ENCODE measurements at places on chromosomes 7 and 10.

- DNase-seq = no peak
Measured at GRCh38 chr10:92697663-92698511, 8.1 kb downstream of the HHEX start.

DNA sequence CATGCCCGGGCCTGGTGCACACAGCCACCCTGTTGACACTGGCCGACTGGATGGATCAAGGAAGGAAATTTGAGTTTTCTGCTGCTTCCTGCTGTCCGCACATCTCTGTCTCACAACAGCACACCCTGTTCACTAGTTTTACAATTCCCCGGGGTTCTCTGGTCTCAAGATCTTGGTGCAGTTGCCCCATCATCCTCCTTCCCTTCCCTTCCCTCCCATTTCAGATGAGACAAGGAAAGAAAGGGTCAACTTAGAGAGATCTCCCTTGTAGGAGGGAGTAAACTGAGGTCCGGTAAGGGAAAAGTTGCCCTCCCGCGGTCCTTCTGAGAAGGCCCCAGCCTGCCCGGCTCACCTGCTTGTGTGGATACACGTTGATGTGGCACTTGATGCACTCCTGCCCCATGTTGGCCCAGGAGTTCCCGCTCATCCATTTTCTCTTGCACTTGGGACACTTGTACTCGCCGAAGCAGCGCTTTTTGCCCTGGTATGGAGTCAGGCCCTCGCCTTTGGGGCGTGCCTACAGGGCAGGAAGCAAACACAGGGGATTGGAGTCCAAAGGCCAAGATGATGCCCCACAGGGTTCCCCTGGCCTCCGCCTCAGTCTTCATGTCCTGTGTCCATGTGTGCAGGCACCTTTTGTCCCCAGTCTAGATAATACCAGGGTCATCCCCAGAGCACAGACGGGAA, 46.8 kb downstream of the PPIF start:
- no peak for DNase-seq

DNA sequence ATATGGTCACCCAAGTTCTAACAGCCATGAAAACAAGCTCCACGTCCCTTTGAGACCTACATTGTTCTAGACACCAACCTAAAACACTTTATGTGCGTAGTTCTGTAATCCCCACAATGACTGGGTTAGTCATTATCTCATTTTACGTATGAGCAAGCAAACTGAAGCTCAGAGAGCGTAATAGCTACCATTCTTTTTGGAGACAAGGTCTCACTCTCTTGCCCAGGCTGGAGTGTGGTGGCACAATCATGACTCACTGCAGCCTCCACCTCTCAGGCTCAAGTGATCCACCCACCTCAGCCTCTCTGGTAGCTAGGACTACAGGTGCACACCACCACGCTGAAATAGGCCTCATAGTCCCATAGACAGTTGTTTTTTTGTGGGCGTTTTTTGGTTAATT, 10.5 kb downstream of the DAGLB start:
- no peak for DNase-seq

DNA sequence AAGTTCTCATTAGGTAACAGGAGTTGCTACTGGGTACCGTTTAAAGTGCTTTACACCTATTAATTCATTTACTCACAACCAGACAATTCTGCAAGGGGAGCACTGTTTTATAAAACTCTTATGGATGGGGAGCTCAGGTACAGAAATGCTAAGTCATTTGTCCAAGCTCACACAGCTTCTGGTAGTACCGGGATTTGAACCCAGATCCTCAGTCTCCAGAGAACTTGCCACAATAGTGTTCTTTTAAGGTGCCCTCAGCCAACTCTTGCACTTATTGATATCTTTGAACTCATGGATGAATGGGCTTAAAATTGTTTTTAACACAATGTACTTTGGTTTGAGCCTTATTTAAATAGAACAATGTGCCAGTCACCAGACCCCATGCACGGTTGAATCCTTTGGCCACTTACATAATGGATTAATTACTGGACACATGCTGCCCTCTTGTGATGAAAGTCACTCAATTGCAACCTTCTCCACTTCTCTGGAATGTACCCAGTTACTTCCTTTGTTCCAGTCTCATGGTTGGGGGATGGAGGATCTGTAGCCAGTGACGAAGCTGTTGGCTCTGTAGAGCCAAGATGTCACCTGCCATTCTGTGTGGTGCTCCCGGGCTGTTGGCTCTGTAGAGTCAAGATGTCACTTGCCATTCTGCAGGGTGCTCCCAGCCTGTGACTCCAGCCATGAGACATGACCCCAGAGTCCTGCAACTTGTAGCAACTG, 65.6 kb downstream of the NOD1 start:
- peak; percentile 81 for DNase-seq

- DNase-seq = no peak
Measured at GRCh38 chr10:119350502-119351097, 143.2 kb downstream of the GRK5 start.

DNA sequence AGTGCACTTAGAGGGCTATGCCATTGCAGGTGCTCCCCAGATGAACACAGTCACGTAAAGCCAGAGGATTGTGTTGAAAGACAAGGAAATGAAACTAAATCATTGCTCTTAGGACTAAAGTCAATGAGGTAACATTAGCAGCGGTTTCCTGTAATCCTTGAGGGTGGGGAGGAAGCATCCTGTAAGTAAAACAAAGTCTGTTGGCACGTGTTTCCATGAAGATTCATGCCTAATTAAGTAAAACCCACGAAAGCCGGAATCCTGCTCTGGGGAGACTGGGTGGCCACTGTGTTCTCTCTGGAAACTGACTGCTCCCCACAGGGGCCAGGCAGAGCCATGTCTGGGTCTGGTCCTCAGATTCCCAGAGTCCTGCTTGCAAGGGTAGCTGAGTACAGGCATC, 18.3 kb downstream of the STEAP1B start:
- DNase-seq = no peak
